Subcutaneous preadipocyte (primary cell): ENCODE measurements at places on chromosomes 16 and 17. TPM values are rescaled to one million over a fixed set of nuclear protein-coding genes. Genes with fewer than 3 reads are reported as not detected.

The KRT33A gene
- not detected in 2 replicates for total RNA-seq

The HS3ST3B1 gene
- 23.1 and 28.3 TPM in 2 replicates for total RNA-seq

The CRYM gene
- total RNA-seq: 0.37 and 0.59 TPM in 2 replicates

The LPO gene
- total RNA-seq: not detected in 2 replicates

The TBC1D3 gene
- total RNA-seq: 0.98 TPM in 1 of 2 replicates, not detected in the other

The TLCD3B gene
- not detected in 2 replicates for total RNA-seq

The TAOK2 gene
- total RNA-seq: 32.3 and 42.2 TPM in 2 replicates

The GPRC5B gene
- 0.20 and 0.37 TPM in 2 replicates for total RNA-seq

The ITGB4 gene
- total RNA-seq: 0.20 TPM in 1 of 2 replicates, not detected in the other

The RNF112 gene
- 1.5 and 1.8 TPM in 2 replicates for total RNA-seq

The SLC13A2 gene
- not detected in 2 replicates for total RNA-seq

The ZNF205 gene
- 15.1 and 17.0 TPM in 2 replicates for total RNA-seq

The KATNIP gene
- 20.3 and 20.9 TPM in 2 replicates for total RNA-seq

The TPSD1 gene
- total RNA-seq: not detected in 2 replicates
